ENCODE measurements at places on chromosomes 4 and X.

DNA sequence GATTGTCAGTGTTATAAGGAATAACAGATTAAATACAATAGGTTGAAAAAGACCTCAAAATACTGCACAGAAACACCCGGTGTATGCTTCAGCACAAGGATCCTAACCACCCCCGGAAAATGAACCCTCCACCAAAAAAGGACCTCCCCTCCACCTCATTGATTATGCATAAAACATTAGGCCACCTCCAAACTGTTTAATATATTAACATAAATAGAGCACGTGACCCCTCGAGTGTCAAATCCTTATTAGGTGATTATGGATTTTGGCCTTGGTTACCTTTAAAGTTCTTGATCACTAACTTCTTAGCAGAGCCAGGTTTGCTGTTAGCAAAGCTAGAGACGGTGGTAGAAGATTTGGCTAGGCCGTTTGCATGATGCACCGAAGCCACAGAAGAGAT is 958 bp downstream of the CUL4B start:
- DNase-seq, result no peak

DNA sequence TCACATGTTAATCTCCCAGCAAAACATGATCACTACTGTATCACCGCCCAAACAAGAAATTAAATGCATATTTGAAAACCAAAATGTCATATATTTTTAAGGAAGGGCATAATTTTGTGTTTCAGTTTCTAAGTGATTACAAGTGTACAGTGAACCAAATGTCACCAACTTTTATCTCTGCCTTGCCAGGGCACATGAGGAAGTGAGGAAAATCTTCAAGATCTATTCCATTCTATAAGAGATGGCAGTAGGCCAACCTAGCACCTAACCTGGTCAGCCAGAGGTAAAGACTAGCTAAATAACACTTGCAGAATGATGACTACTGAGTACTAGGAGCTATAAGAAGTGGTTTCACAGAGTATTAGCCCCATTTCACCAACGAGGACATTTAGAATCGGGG is 107.2 kb downstream of the ATP11C start:
- no peak for DNase-seq

- DNase-seq, result no peak
These were observed 5.9 kb downstream of the SMIM43 start for GRCh38 chr4:121758925-121759568.

GRCh38 chr4:174334628-174335027 is 50.9 kb downstream of the CEP44 start:
- DNase-seq, result no peak

DNA sequence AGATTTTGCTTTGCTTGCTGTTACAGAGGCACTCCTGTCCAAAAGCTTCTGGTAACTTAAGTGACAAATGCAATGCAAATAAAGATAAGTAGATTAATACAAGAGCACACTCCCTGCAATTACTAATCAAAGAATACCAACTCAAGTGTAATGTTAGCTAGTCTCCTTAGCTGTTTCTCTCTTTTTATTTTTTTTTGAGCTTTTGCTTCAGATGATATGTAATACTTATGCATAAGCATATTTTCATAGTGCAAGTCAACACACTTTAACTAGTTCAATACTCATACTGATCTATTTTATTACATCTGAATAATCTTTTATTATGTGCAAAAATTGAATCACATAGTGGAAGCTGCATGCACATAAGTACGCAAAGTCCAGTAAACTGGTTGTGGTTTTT is 2.7 kb downstream of the SLC7A11 start:
- no peak for DNase-seq

DNA sequence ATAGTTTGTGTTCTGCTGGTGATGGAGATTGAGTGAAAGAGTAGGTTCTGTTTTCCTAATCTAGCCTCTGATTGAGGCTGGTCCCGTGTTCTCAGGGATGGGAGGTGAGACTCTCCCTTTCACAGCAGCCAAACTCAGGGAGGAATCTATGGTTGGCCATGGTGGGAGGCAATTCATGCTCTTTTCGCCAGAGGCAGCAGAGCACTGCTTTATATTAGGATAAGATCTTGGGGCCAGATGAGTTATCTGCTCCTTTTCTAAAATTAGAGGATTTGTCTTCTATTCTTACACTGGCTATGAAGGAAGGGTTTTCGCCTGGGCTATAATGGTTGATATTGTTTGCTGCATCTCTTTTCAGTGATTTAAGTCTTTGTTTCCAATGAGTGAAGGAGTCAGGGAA is 63.9 kb upstream of the NLGN4X start:
- no peak for DNase-seq

- peak; percentile 19 for DNase-seq
These were observed 13.9 kb upstream of the ETDC start for GRCh38 chrX:135295238-135295943.

GRCh38 chrX:140432346-140433175 is 72.3 kb downstream of the SOX3 start:
- DNase-seq, result no peak

DNA sequence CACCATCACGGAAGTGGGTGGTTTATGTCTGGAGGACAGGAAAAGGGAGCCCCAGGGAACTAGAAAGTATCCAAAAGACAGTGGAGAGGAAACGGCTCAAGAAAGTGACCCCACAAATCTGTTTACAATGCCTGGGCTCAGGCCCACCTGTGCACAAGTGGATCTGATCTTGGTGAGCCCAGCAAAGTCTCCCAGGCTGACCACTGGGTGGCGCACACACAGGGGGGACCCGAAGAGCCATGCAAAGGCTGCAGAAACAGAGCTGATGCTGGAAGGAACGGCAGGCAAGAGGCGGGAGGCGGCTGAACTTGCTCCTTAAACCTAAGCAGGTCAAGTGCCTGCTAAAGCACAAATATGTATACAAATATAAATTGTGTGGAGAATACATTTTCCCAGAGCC is 9.6 kb downstream of the HAUS7 start:
- DNase-seq, result no peak

DNA sequence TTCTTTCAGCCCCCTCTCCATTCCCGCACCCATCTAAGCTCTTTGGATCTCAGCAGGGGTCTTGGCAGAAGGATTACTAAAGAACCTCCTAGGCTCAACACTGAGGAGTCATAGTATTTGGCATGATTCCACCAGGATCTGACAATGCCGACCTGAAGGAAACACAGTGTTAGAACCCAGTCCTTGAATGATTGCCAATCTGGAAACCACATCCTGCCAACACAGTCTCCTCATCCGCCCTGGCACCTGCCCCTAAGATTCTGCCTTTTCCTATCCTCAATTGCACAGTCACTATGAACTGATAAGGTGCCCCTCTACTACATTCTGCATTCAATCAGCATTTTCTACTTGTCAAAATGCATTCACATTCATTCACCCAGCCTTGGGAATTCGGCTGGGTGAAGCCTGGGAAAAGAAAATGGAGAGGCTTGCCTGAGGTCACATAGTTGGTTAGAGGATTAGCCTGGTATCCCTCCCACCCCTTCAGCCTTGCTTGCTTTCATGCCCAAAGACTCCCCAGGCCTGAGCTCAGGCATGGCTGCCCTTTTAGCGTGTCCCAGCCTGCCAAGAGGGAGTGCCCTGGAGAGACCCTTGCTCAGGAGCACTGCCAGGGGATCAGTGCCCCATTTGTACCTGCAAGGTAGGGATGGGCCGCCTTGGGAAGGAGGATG is 2.2 kb upstream of the CLDN2 start:
- DNase-seq, result no peak

- DNase-seq, result no peak
These were observed 144.1 kb upstream of the RBPJ start for GRCh38 chr4:26176598-26177149.

DNA sequence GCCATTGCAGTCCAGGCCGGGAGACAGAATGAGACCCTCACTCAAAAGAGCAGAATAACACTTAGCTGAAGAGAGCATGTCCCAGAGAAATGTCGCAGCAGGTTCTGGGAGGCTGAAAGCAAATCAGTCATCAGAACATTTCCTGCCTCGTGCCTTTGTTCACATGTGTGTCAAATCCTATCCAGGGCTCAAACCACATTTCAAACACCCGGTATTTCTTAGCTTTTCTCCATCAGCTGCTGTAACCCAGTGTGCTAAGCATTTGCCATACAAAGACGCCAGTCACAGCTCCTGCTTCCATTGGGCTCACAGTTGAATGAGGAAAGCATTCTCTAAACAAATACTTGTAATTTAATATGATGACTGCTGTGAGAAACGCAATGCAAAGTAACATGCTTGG is 6.0 kb downstream of the PALLD start:
- DNase-seq, result no peak

- DNase-seq, result no peak
These were observed 151.4 kb upstream of the STX18 start for GRCh38 chr4:4693258-4693657.

DNA sequence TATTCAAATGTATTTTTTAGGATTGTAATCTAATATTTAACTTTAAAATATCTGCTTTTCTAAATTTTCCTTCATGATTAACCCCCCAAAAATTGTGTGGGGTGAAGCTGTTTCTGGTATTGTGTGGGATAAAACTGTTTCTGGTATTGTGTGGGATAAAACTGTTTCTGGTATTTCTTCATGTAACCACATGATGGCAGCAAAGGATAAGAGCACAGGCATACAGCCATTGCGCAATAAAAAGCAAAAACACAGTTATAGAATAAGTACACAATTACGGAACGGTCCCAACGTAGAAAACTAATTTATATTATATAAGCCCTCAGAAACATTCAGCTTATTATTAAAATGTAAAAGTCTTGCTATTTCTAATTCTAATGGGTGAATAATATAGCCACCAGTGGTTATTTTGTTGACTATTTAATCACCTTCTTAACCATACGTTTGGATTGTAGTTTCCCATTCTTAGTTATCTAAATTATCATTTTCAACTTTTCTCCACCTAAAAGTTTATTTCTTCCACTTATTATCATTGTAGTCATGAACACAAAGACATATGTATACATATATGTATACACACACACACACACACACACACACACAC is 333.9 kb upstream of the FSTL5 start:
- no peak for DNase-seq

DNA sequence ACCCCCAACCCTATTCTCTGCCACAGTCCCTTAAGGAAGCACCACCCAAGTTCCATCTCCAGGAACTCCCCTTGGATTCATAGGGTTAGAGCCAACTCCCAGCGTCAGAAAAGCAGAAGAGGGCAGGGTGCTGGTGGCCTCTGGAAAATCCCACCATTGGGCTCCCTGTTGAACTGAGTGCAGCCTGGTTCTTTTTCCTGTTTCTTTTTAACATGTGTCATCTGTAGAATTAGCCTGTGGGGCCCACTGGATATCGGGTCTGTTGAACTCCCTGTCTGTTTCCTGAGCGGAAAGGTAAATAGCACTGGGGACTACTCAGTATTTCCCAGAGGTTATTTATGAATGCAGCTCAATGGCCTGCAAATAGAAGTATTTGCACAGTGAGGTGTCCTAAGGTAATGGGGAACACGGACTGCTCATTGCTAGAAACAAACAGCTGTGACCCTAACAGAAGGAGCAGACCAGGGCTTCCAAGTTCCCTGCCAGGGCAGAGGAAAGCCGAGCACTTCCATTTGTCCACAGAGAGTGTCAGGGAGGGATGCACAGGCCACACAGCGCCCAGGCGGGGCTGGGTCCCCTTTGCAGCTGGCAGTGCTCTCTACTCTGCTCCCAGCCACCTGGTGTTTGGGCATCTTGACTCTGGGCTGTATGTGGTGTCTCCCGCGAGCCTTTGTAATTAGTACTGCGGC is 102.6 kb downstream of the FHDC1 start:
- no peak for DNase-seq

DNA sequence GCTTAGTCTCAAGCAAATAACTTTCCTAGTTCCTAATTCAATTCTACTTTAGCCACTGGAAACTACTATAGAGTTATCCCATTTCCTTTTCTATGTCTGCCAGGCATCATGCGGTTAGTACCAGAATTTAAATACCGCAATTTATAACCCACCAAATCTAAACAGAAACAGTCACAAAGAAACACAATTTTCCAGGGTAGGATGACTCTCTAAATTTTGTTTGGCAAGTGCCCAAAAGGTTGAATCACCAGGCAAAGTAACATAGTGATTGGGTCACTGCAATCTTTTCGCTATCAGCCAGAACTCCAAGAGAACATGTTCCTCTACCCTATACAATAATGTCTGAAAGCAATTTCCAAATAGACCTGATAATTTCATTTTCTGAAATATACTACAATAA is 240.2 kb upstream of the GRIA3 start:
- DNase-seq, result no peak

DNA sequence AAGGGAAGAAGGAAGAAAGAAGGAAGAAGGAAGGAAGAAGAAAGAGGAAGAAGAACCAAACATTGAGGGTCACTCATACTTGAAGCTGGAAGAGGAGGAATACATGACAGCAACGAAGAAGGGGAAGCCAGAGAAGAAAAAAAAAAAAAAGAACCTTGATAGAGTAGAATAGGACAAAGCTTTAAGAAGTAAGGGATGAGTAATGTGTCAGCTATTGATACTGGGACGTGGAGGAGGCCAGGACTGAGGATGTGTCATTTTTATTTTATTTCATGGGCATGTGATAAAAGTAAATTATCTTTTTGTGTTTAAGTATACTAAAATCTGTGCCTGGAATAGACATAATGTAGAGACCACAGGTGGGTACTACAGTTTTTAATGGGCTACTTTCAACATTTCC is 6.4 kb downstream of the EDA2R start:
- DNase-seq, result no peak

DNA sequence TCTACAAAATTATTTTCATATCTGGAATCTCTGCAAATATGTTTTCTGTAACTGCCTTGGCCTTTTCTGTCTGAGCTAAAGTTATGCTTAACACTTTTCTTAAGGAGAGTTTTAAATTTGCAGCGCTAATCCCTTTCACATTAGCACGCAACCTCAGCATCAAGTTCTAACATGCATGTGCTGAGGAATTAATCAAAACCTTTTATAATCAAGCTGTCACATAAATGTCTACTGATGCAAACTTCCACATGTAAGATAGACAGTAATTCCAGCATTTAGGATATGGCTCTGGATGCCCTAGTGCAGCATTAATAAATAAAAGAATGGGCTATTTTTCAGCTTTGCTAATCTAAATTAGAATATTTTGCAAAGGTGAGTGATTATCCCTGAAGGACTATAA is 17.5 kb upstream of the NEIL3 start:
- DNase-seq, result no peak

GRCh38 chr4:113762186-113763028 is 869 bp upstream of the CAMK2D start:
- peak; percentile 99 for DNase-seq

DNA sequence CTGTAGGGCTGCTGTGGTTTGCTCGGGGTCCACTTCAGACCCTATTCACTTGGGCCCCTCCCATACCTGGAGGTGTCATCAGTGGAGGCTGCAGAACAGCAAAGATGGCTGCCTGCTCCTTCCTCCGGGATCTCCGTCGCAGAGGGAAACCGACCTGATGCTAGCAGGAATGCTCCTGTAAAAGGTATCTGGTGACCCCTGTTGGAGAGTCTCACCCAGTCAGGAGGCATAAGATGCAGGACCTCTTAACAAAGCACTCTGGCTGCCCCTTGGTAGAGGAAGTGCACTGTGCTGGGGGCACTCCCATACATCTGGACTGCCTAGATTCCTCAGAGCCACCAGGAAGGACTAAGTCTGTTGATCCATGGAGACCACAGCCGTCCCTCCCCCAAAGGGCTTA is 296.9 kb downstream of the GRID2 start:
- no peak for DNase-seq

- no peak for DNase-seq
These were observed 170.4 kb downstream of the SHROOM4 start for GRCh38 chrX:50643525-50644137.

Data from stimulated activated CD8-positive, alpha-beta memory T cell treated with anti-CD3 and anti-CD28 coated beads, Interleukin-15, amount 100 ng/mL, for 4 hours (primary cell).